Amniotic stem cell (primary cell): ENCODE measurements at places on chromosomes 11 and 22.

GRCh38 chr11:66345316-66345649 is 379 bp upstream of the BRMS1 start:
- DNase-seq = no peak

- no peak for DNase-seq
Observed at GRCh38 chr11:105229257-105229656, 89.7 kb upstream of the CARD18 start.

GRCh38 chr11:34977089-34977912 is 60.9 kb downstream of the PDHX start:
- no peak for DNase-seq

GRCh38 chr22:36286096-36286957 is 33.4 kb downstream of the APOL1 start:
- peak; percentile 35 for DNase-seq

- no peak for DNase-seq
Observed at GRCh38 chr11:119223856-119224255, 17.7 kb downstream of the CBL start.

DNA sequence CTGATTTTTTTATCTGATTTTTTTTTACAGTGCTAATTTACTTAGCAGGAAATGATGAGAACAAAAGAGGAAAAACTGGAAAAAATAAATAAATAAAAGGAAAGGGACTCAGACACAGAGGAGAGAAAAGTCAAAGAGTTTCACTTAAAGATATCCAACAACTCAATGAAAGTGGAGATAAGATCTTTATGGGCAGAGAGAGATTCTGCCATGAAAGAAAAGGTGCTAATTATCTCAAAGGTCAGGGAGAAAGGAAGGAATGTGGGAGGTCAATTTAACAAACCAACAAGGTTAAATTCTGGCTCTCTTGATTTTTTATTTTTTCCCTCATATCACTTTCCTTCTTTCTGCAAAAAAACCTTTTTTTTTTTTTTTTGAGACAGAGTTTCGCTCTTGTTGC is 86.0 kb downstream of the DENND5A start:
- no peak for DNase-seq

- peak; percentile 12 for DNase-seq
Observed at GRCh38 chr11:13316528-13316961, 39.0 kb downstream of the BMAL1 start.

- DNase-seq = no peak
Observed at GRCh38 chr11:27462543-27462942, 10.0 kb downstream of the LGR4 start.

DNA sequence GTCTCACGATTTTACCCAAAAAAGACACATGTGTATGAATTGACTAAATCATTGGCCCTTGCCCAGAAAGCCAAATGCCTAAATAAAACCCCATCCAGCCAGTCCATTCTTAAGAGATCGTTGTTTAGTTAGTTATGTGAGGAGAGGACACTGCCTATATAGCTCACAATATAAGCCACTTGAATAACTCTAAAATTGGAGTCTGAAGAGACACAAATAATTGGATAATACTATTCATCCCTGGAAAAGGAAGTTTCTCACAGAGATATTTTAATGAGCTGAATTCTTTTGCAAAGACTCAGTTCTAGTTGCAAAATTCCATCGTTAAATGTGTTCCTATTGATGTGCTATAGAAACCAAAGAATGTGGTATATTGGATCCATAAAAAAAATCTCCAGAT is 176.7 kb downstream of the SOX6 start:
- DNase-seq = no peak

- no peak for DNase-seq
Observed at GRCh38 chr11:72778535-72779494, 15.0 kb downstream of the STARD10 start.

DNA sequence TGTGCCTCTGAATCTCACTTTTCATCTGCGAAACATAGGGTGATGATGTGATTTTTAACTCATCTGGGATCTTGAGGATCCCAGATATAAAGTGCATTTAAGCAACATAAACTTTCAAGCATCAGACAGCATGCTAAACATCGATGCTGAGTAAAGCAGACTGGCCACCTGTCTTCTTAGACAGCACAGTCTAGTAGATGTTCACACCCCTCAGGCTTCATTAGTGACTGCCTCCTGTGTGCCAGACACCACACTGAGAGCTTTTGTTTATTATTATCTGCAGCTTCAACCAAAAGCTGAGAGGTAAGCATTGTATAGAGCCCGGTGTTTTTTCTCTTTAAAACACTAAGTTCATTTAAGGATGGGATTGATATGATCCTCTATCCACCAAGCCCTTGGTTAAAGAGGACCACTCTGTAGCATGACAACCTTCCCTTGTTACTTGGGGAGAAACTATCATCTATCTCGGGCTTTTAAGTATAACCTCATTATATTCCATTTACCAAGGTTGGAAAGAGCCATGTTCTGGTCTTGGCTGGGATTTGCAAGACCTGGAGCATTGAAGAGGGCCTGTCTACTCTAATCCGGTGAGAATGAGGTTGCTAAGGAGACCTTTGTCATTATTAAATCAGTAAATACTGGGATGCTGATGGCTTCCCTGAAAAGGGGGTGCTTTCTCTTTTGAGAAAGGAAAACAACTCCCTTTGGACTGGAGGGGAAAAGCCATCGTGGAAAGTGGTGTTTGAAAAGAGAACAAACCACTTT is 114.2 kb upstream of the SEZ6L start:
- DNase-seq = no peak

- DNase-seq = no peak
Observed at GRCh38 chr11:120128392-120129119, 9.4 kb downstream of the TRIM29 start.

- DNase-seq = no peak
Observed at GRCh38 chr11:129749141-129749540, 66.5 kb upstream of the TMEM45B start.

DNA sequence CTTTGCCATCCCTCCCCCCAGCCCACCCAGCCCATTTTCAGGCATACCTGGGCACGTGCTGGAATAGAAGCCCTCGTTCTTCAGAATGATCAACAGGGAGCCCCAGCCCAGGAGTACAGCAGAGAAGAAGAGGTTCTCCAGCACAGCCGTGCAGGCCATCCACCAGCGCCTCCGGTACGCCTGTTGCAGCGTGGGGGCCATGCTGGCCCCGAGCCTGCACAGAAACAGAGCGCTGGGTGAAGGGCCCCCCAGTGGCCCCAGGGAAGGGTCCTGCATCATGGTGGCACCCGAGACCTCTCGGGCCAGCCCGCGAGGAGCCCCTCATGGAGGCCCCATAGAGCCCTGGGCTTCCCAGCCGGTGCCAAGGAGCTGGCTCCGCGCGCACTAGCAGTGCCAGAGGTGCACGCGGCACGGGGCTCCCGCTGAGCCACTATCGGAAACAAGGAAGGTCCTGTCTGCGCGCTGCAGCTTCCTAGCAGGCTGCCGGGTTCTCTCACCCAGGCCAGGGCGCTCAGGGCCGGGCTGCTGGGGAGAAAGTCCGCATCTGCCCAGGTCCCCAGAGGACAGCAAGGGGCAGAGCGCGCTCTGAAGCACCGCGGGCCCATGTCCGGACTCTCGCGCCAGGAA is 1.5 kb downstream of the SLC43A1 start:
- DNase-seq = no peak

DNA sequence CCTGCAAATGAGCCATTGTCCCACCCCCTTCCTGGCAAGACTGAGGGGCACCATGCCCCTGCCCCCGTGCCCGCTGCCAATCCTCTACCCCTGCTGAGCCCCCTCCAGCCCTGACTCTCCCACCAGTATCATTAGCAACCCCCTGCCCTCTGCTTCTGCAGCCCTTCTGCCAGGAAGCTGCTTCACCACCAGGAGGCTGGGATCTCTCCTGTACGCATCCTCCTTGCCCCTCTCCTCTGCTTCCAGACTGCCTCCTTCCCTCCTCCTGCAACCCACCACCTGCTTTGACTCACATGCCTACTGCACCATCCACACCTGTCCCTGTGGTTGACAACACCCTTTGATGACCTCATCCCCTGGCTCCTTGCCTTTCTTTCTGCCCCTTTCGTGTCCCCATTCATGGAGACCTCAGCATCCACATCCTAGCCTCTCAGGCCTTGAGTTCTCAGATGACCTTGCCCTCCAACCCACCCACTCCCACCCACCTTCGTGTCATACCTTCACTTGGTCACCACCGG is 13.4 kb upstream of the PNPLA3 start:
- DNase-seq = no peak

- DNase-seq = no peak
Observed at GRCh38 chr11:127114035-127114434, 113.5 kb upstream of the KIRREL3 start.

GRCh38 chr11:8765294-8765693 is 82.7 kb downstream of the RPL27A start:
- DNase-seq = no peak

DNA sequence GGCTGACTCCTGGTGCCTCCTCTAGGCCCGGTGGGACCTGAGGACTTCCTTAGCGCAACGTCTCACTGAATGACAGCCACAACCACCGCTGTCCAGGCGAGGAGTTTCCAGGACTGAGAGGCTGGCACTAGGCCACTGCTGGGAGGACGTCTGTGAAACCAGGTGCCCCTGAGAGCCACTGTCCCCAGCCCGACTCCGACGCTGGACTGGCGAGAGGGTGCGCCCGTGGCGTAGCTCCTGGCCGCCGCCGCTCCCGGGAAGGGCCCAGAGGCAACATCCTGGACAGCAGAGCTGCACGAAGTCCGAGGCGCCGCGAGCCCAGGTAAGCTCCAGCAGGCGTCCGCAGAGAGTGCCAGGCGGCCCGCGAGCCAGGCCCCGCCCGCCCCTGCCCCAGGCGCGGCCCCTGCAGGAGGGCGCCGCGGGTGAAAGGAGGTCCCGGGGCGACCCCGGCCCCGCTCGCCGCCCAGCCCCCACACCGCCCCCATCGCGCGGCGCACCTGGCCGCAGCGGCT is 525 bp downstream of the DGCR2 start:
- DNase-seq = no peak

DNA sequence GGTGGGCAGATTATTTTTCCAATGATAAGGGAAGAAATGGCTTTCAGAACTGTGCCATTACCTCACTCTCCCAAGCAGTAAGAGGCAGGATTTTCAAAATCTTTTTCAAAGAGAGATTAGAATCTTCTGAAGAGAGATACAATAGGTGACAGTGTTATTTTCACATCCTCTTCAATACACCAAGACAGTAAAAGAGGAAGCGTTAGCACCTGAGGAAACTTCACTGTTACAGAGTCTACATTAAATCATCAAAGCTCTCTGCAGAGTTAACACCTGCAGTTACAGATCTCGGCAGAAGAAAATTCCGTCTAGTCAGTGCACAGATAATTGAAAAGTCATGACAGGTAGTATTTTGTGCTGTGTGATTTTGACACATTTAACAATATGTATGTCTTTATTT is 144.9 kb downstream of the PGR start:
- no peak for DNase-seq

DNA sequence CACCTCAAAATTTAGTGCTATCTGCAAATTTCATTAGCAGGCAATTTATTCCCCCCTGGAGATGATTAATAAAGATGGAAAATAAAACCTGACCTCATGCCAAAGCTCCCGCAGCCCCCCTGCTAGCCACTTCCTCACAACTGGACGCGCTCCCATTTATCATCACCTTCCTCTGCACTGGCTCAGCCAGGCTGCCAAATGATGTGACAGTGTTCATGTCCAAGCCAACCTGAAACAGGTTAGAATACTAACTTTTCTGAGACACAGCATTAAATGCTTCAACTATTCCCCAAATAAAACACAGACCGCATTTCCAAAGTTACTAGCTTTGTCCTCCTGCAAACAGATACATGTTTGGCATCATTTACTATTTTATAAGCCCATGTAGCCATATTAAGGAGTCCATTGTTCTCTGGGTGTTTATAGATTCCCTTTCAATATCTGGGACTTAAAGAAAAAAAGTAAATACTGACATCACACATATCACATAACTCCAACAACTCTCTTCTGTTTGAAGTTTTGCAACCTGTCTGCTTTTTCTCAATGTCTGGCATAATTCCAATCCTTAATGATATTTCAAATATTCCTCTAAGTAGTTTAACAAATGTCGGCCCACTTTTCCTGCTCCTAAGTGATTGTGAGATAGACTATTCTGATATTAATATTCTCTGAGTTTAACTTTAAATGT is 829.7 kb upstream of the FAT3 start:
- DNase-seq = no peak

- no peak for DNase-seq
Observed at GRCh38 chr11:80320765-80321164, 879.9 kb upstream of the TENM4 start.

GRCh38 chr11:57426929-57427726 is at the start of gene SLC43A3:
SLC43A3 (minus strand) TSS chr11:57427121; CDS start chr11:57426172, 949 bp downstream.
- peak; percentile 26 for DNase-seq

DNA sequence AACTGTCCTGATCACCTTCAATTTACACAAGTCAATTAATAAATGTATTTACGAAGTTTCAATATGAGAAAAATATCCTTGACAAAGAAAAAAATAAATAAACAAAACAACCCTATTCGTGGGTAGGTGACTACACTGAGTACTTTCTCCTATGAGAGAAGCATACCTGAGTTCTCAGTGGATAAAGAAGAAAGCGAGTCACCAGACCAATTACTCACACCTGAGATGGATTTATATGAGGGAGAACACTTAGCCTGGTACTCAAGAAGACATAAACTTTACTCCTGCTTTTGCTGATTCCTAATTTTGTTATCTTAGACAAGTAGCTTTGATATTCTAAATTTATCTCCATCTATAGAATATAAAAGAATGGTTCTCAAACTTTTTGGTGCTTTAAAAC is 735.2 kb upstream of the ANO3 start:
- DNase-seq = no peak

DNA sequence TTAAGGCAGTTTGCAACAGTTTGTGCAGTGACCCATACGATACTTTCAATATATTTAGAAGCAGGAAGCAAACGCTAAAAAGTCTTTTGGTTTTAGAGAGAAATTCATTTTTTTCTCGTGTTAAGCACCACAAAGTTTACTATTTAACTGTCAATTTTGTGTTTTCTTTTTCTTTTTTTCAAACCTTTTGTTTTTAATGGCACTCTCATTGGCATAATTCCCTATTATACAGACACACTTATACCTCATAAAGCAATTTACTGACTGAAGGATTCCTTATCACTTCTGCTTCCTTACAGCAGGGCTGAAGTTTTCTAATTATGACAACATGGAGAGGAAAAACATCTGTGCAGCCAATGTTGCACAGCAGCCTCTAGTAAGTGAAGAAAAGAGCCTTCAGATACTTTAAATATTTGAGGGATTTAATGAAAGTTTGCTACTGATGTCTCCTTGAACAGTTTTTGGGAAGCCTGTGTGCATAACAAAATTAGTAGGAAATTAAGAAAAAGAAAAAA is 2191.2 kb downstream of the LRRC4C start:
- DNase-seq = no peak

DNA sequence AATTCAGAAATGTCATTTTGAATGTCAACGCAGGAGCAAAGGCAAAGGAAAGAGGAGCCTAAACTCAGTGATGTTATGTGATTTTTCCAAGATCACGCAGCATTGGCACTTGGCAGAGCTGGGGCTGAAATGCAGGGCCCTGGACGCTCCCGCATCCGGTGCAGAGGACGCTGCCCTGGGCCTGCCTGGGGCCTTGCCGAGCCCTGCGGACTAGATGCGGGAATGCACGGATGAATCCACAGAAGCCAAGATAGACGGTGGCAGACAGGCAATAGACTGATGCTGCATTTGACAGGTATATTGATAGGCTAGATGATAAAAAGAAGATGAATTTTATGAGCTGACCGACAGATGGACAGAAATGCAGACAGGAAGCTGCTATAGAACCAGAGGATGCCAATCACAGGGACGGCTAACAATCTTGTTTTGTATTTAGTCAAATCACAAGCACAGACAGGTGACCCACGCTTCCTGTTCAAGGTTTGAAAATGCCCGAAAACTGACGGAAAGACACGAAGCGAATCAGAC is 696 bp upstream of the MARK2 start:
- DNase-seq = no peak
